ENCODE measurements at places on chromosomes 7 and 10.

GRCh38 chr10:126806498-126806897 lies 98.7 kb upstream of the DOCK1 start:
- DNase-seq: no peak

GRCh38 chr10:29820890-29821461 lies 186.2 kb upstream of the SVIL start:
- no peak for DNase-seq

DNA sequence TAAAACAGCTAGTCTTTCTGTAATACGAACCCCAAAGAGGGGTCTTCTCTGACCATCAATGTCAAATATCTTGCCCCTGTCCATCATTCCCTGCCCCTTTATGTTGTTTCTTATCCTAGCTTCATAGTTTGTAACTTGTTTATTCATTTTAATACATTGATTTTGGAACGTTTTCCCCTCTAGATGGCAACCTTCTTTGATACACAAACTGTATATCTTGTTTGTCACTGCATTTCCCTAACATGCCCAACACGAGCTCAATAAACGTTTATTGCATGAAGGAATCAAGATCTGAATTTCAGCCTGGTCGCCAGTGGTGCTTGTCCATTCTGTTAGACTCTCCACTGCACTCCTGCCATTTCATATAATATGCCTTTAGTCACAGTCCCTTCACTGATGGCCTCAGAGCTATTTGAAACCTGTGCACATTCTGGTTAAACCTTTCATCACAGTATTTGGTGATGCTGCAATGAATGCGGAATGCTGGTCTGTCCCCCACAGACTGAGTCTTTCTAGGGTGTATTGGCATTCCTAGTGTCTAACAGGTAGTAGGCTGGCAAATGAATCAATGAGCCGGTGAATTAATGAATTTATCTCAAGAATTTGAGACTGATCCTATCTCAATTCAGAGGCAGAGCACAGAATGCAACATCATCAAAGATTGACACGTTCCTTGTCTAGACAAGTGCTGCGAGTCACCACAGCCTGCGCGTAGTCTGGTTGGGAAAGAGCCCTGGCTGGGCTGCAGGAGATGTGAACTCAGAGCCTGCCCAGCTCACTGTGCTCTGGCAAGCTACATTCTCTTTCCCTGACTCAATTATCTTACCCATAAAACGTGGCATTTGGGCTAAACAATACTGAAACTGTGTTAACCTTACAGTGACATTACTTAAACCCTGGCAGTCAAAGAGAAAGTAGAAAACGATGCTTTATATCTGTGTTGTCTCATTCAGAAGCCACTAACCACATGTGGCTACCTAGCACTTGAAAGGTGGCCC lies 55.2 kb upstream of the FRMD4A start:
- DNase-seq: no peak

GRCh38 chr7:134774119-134774518 lies 5.3 kb upstream of the CALD1 start:
- no peak for DNase-seq

DNA sequence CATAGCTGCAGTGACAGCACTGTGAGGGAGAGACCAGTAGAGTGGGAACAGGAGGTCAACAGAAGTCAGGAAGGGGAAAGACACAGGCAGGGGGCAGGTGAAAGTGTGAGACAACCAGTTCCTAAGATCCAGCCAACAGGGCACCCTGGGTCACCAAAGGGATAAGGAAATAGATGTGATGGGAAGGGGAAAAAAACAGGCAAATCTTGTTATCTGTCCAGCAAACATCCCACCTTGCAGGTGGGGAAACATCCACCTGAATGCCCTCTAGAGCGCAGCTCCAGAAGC lies 42.5 kb downstream of the DPCD start:
- DNase-seq: no peak

GRCh38 chr10:96272316-96273280 lies 1.2 kb upstream of the BLNK start:
- DNase-seq: no peak

DNA sequence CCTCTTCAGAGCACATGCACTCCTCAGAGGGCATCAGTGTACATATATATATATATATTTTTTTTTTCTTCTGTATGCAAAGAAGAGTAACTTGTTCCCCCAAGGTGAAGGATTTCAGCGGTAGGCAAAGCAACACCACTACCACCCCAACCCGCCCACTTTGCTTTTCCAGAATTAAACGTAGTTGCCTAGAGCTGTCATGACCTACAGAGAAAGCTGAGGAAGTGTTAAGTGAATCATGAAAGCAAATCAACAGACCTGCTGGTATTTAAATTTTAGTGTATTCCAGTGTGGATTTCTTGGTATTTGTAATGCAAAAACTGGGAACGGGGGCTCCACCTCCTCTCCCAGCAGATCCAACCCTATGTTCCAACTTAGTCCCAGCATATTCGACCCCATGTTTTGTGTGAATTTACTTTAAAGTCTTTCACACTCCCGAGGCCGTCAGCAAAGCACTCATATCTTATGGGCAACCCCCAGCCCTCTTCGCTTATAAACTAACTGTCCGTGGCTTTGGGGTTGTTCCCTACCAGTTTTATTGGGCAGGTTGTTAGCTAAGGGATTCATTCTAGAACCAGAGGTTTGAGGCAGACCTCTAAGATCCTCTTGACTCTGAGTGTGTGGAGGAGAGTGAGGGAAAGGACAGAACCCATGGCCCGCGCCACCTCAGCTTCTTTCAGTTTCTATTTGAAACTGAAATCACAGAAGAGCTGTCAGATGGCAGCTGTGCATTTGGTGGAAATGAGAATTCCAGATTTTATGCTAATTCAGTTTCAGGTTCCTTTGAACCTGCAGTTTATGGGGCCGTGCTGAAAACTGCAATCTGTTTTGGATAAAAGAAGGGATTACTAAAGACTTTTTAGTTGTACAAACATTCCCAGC lies 450.2 kb upstream of the GALNT17 start:
- DNase-seq: no peak

GRCh38 chr7:8322667-8323066 lies 60.7 kb upstream of the ICA1 start:
- DNase-seq: no peak

DNA sequence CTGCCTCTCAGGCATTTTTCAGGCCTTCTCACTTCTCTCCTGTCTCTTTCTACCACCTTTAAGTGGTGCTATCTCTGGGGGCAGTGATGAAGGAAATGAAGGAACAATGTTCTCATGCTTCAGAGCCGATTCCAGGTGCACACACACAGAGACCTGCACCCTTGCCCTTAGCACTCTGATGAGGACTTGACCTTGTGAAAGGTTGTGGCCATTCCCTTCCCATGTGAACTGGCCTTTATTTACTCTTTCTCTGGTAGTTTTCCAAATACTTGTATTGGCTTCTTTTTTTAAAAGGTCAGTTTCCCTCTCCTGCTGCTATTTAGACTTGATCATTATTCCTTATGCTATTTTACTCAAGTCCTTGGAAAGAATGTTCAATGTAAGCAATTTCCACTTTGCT lies 188.6 kb downstream of the MDFIC start:
- DNase-seq: no peak

DNA sequence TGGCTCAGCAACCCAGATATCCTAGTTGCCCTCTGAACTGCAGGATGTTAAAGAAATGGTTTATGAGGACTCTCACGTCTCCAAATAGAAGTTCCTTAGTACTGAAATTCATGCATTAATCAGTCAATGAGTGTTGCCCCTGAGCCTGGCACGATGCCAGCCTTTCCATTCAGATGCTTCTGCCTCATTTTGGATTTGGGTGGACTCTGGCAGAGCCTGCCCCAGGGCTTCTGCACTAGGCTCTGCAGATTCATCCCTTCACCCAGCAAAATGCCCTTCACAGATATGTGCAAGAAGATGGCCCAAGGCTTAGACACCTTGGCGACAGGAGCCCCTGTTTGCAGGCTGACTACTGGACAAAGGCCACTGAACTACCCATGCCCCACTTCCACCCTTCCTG lies 747.8 kb downstream of the GRID1 start:
- no peak for DNase-seq

DNA sequence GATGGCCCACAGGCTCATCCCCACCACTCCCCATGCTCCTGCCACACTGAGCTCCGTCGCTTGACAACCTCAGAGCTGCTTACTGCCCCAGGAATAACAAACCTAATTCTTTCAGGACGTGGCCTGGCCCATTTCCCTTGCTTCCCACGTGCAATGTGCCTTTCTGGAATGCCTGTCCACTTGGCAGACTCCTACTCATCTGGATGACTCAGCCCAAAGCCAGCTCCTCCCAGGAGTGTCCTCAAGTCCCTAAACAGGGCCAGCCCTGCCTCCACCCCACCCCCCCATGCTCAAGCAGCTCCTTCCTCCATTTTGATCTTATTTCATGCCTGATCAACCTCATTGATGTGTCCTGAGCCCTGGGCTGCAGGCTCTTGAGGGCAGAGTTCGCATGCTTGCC lies 164.9 kb upstream of the RNF32 start:
- DNase-seq: no peak

DNA sequence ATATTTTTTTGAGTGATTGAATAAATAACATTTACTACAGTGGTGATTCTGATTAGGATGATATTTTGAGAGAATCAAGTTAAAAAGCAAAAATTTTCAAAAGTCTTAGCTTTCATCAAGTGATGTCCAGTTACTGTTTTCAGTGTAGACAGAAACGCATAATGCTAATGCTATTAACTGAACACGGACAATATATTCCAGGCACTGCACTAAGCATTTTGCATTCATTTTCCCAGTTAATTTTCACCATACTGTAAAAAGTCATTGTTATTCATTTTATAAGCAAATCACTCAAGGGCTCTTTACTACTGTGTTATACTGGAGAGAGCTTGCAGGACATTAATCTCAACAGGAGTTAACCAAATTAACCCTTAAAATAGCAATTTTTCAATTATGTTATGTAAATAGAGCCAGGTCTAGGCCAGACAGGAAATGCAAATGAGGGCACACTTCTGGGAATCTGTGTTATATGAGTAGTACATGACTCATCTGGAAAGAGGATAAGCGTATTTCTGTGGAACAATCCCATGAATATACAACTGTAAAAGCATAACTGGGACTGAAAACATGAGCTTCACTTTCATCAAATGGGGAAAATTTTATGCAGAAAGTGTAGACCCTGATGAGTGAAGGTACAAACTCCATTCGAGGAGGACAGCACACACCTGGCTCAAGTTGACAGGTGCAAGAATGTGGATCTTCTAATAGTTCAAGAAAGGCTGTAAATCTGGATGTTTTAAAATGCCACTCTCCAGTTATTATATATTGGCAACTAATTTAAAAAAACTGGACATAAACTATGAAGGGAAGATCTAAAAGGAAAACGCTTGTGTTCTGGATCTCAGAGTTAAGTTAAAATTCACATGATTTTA lies 75.4 kb downstream of the ANK3 start:
- no peak for DNase-seq

GRCh38 chr10:75402486-75403143 lies 1.1 kb upstream of the ZNF503 start:
- no peak for DNase-seq

DNA sequence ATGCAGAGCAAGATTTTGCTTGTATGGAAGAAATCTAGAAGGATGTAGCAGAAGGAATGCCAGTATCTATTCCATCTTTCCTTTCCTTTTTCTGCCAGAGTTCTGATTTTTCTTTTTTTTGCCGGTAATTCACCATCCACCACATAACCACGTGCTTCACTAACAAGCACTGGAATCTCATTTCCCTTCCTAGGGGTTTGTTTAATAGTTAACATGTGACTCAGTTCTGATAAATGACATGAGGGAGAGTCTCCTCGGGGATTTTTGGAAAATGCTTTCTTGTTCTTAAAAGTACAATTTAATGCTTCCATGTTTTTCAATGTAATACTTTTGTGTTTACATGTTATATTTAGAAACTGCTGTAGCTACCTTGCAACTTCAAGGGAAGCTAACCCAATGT lies 590.2 kb downstream of the SH2D4B start:
- no peak for DNase-seq

GRCh38 chr7:119026391-119026790 lies 801.9 kb downstream of the ANKRD7 start:
- DNase-seq: no peak

- no peak for DNase-seq
These were observed 194.8 kb downstream of the ABCA13 start for GRCh38 chr7:48366096-48366495.

Measured in CD4-positive, CD25-positive, alpha-beta regulatory T cell (primary cell).